ENCODE measurements at places on chromosomes 16 and 17.
A peak's percentile ranks its signal among the peaks of the same experiment; 100 is the strongest.

DNA sequence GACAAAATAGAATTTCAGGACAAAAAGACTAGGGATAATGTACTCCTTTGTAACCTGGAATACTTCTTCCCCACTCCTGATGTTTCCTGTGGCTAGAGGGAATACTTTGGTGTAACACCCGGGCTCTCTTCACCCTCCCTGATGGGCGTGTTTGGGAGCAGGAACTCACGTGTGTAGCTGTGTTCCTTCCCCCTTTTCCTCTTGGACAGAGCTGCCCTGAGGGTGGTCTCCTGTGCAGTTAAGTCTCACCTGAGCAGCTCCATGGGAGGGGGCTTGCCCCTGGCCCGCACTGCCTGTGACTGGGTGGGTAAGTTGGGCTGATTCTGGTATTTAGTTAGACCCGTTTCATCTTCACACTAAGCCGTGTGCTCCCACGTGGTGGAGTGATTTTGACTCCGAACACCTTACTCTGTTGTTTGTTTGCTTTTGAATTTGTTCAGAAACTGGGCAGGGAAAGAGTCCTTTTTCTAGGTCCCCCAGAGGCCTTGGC, 87.9 kb downstream of the OR1D5 start:
- DNase-seq, result no peak

DNA sequence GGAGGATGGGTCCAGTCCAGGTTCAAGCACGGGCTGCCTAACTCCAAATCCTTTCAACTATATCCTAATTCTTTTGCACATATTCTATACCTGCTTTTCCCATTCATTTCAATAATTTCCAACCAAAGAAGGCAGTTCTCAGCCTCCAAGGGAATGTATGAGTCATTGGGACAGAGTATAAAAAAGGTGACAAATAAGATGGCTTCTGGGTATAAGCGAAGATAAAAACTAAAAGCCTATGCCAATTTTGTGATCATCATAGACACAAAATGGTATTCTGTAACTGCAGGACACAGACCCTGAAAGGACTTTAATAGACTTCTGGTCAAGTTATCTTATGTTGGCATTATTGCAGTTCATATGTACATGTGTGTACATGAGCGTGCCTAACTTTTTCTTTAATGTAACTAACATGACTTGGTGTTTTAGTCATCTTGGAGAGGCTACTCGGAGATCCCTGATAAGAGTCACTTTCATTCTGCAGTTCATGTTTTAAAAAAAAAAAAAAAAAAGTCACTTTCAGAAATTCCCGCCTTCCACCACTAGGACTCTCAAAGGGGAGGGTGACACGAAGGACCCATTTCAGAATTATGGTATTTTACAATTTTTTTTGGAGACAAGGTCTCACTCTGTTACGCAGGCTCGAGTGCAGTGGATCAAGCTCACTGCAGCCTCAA, 17.3 kb downstream of the COG1 start:
- no peak for DNase-seq

GRCh38 chr16:48745541-48745940, 135.6 kb upstream of the N4BP1 start:
- DNase-seq, result no peak

DNA sequence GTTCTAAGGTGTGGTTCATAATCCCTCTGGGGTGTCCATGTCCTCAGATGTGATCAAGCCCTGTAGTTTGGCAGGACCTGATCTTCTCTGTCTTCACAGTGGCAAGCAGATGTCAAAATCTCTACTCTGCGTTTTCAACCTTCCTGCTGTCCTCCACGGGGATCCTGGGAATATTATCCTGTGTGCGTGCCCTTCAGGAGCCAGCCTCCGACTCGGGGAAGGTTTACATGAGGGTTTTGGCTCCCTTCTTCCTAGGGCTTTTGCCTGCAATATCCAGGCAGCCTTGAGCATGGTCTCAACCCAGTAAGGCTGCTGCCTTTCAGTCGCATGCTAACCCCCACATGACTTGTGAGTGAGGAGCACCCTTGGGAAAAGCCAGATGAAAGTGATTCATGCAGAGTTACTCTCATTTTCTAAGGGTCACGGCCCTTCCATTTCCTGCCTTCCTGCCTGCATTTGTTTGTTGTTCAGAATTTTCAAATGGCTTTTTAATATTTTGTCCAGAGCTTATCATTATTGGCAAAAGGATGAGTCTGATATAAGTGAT, 202.2 kb upstream of the CHMP6 start:
- no peak for DNase-seq

DNA sequence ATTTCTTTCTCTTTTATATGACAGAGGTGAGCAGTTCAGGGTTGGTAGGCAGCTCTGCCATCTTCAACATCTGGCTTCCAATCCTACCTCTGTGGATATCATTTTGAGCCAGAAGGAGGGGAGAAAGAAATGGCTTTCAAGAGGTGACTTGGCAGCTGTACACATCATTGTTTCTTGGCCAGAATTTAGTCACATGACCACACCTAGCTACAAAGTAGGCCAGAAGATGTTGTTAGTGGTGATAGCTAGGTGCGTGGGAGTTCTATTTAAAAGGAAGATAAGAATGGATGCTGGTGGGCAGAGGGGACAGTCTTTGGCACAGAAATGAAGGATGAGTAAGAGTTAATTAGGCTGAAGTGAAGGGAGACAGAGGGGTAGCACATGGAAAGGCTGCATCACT, 29.2 kb upstream of the MPHOSPH6 start:
- no peak for DNase-seq

- no peak for DNase-seq
Observed at GRCh38 chr17:40471846-40472732, 28.8 kb downstream of the IGFBP4 start.

DNA sequence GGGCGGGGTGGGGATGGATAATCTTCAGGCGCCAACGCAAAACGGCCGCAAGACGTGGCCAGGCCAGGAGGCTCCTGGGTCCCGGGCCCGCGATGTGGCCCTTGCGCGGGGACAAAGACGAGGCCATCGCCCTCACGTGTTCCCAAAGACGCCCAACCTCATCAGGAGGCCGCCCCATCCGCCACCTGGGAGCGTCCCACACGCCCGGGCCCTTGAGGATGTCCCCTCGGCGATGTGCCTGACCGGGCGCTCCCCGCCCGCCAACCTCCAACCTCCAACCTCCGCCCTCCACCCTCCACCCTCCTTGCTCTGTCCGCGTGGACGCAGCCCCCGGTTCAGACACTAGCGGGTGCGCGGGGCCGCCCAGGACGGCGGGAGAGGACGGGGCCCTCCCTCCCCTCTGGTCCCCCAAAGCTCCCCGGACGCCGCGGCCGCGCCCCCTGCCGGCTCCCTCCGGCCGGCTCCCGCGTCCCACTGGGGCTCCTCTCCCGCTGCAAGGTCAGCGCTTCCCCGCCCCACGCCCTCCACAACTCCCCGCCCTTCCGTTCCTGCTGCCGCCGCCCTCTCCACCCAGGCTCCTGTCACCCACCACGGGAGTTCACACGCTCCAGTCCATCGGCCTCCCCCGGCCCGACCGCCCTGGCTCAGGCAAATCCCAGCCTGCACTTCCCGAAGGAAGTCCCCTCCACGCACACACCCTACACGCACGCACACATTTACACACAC, 250.8 kb upstream of the RPL38 start:
- peak; percentile 3 for DNase-seq

DNA sequence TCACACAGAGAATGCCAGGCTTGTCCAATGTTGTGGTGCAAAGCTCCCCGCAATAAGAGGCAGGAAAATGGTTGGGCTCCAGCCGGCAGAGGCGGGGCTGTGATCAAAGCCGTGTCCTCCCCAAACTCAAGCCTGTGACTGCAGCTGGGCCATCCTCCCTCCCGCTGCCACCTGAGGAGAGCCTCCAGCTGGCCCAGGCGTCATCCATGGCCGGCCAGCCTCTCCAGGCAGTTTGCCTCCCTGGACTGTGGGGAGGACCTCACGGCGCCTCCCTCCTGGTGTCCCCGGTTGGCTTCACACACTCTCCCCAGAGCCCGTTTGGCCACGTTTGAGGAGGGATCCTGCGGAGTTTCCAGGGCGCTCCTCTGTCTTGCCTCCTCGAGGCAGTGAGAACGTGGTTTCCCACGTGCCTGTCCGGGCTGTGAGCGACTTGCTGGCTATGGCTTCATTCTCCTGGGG, 134.1 kb downstream of the IRF8 start:
- no peak for DNase-seq

GRCh38 chr17:51016099-51016498, 104.6 kb downstream of the SPAG9 start:
- no peak for DNase-seq

- DNase-seq, result peak; percentile 12
Observed at GRCh38 chr17:35795007-35795870, at the start of gene MMP28. MMP28 (minus strand) TSS chr17:35795641; CDS start chr17:35795377, 264 bp downstream.

DNA sequence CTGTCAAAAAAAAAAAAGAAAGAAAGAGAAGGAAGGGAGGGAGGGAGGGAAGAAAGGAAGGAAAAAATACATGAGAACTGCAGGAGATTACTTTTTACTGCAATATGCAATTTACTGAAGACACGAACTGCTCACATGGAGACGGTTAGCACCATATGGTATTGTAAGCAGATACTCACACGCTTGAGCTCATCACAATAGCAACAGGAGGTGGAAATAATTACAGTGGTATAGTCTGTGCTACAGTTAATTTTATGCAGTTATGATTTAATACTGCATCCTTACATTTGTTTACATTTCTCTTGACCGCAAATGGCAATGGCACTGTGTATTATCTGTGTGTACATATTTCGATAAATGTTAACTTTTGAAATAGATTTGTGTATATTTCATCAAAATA, 21.4 kb upstream of the SLC46A1 start:
- no peak for DNase-seq

DNA sequence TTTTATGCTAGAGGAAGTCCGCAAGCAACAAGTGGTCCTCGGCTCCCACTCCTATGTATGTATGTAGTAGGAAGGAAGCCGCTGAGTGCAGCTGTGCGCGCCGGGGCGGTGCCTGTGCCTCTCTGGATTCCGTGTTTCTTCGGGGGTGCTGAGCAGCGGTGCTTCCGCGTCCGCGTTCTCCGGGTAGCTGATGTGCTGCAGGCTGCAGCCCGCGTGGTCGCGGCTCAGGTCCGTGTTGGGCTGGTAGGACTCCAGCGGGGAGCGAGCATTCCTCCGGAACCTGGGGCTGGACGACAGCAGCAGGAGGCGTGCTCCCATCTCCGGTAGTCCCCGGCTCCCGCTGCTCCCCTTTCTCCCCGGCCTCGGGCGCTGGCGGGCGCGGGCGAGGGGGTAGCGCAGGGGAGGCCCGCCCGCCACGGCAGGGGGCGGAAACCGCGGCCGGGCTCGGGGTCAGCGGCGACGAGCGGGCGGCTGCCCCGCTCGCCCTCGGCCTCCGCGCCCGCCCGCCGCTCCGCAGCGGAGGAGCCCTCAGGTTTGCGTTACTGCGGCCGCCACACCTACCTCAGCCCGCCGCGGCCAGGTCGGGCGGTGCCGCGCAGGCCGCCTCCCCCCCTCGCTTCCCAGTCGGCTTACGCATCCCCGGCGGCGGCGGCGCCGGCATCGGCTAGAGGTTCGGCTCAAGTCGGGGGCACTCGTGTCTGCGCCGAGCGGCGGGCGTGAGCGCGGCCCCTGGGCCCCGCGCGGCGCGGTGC, 487 bp downstream of the C17orf67 start:
- DNase-seq, result peak; percentile 58

DNA sequence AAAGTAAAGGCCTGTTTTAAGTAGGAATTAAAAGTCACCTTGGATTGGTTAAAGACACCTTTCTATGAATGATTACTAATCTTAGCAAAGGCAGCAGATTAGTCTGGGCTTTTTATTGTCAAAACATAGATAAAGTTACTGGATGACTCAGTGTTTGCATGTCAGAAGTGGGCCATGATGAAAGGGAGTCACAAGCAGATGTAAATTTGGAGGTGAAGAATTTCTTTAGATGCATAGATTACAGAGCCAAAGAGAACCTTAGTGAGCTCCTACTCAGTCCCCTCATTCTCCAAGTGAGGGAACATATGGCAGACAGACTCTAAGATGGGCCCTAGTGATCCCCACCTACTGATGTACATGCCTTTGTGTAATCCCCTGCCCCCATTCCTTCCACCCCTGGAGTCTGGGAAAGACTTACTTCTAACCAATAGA, 124.5 kb downstream of the HS3ST3A1 start:
- DNase-seq, result no peak

GRCh38 chr17:13462146-13462545, 139.6 kb downstream of the HS3ST3A1 start:
- no peak for DNase-seq
